ENCODE measurements at places on chromosomes 6 and 20. TPM values are rescaled to one million over a fixed set of nuclear protein-coding genes. Genes with fewer than 3 reads are reported as not detected.

The HLA-DQB1 gene
- total RNA-seq: 17.0 TPM

The MATN4 gene
- total RNA-seq: not detected

GRCh38 chr20:46946796-46947195, 52.2 kb downstream of the EYA2 start:
- H3K27me3 ChIP-seq: peaks cover 2% of the 10 kb centered on the region
- no peak overlapping the region for H3K27ac ChIP-seq
- H3K36me3 ChIP-seq: no peaks in the 10 kb centered on the region
- no peak for DNase-seq

The OR11A1 gene
- total RNA-seq: not detected

GRCh38 chr20:44716309-44717106, 1.3 kb downstream of the CCN5 start:
- DNase-seq: no peak
- H3K27ac ChIP-seq: no peak overlapping the region
- no peak overlapping the region for H3K4me3 ChIP-seq
- H3K4me1 ChIP-seq: peaks cover 3% of the 10 kb centered on the region

- no peak for DNase-seq
- H3K36me3 ChIP-seq: no peaks in the 10 kb centered on the region
- H3K4me3 ChIP-seq: no peak overlapping the region
- H3K27me3 ChIP-seq: peaks cover 29% of the 10 kb centered on the region
Measured at GRCh38 chr6:106084106-106084988, 1.8 kb upstream of the PRDM1 start.

- H3K36me3 ChIP-seq: no peaks in the 10 kb centered on the region
- peaks cover 4% of the 10 kb centered on the region for H3K27me3 ChIP-seq
- H3K4me3 ChIP-seq: peak overlapping the region; percentile 69
- peaks cover 6% of the 10 kb centered on the region for H3K4me1 ChIP-seq
- H3K27ac ChIP-seq: peak overlapping the region; percentile 83
Measured at GRCh38 chr6:3052481-3053230, 15.6 kb upstream of the RIPK1 start.

- H3K36me3 ChIP-seq: no peaks in the 10 kb centered on the region
- H3K4me1 ChIP-seq: no peaks in the 10 kb centered on the region
- DNase-seq: no peak
- no peak overlapping the region for H3K4me3 ChIP-seq
Measured at GRCh38 chr6:64170316-64170715, 534.7 kb downstream of the PHF3 start.
